ENCODE measurements at places on chromosomes 3 and 15.

- DNase-seq: no peak
These were observed 61.4 kb upstream of the CD47 start for GRCh38 chr3:108152274-108152673.

- no peak for DNase-seq
These were observed 249.1 kb upstream of the MCTP2 start for GRCh38 chr15:93982226-93982727.

GRCh38 chr3:78459796-78460195 lies 1308.0 kb downstream of the ROBO1 start:
- DNase-seq: no peak

GRCh38 chr3:116912116-116912515 lies 202.5 kb downstream of the TUSC7 start:
- DNase-seq: no peak

GRCh38 chr15:70286113-70286806 lies 188.5 kb upstream of the TLE3 start:
- no peak for DNase-seq

DNA sequence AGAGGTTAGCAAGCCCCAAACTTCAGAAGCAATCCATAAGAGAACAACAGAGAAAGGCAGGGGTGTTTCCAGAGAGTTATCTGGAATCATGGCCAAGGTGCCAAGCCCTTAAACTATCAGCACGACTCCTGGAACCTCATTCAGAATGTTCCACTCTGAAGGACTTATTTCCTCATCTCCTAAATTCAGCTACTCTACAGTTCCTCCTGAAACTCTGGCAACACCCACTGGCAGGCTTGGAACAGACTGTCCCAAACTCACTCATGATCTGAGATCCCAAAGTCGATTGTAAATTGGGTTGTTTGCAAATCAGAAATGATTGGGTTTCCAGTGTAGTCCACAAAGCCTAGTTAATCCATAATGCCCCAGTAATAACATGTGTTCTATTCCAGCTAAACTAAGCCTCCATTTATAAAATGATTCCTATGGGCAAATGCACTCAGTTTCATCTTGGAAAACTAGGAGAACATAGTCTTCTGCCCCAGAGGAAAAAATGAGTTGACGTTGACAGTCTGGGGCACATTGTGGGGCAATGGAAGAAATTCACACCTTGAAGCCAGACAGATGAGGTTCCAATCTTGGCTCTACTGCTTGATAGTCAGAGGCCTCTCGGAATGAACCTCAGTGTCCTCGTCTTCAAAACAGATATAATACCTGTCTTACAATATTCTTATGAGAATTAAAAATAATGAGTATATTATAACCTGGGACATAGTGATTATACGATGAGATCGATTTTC lies 65.9 kb downstream of the SLCO2A1 start:
- DNase-seq: no peak

- no peak for DNase-seq
These were observed 51.0 kb downstream of the NFKBIZ start for GRCh38 chr3:101900316-101900715.

DNA sequence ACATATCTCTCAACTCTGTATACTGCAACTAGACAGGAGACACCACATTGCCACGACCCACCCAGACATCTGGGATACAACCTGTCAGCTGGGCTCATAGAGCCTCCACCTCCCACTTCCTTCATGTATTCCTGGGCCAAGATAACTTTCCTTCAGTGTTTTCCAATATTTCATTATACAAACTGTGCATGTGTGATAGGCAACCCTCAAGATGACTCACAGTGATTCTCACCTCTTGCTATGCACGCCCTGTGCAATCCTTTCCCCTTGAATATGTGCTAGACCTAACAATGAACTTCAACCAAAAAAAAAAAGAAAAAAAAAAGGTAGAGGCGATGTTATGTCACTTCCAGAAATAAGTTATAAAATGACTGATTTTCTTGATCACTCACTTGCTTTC lies 138.0 kb upstream of the ALCAM start:
- DNase-seq: no peak

GRCh38 chr3:73365756-73366397 lies 258.9 kb downstream of the PDZRN3 start:
- peak; percentile 7 for DNase-seq

DNA sequence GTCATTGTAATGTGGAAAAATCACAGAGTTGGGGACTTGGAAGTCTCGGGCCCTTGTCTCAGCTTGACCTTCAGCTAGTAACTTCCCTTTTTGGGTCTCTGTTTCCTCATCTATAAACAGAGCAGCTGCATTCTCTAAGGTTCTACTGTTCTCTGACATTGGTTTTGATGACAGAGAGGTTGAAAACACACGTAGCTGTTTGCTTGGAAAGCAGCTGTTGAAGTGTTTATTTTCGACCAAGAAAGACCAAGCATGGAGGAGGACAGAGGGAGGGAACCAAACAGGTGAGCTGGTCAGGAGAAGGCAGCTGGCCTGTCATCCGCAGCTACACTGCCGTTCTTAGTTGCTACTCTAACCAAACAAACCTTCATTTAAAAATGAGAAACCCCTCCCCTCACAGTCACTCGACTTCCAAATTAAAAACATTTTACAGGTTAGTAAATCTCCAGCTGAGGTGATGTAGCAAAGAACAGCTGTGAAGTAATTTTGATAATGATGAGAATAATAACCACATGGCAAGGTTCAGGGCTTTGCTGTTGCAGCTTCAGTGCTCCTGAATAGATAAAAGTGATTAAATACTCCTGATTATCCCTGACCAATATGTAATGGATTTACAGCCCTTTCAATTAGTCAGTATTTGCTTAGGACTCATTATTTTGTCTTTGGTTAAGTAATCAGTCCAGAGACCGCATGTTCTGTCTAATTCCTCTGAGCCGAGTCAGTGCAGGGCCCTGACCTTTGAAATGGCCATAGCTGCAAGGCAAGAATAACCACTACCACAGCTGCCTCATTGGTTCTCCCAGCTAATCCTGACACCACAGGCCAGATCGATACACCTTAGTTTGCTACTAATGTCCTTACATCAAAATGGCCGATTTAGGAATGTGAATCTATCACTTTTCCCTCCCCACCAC lies 65.3 kb downstream of the MEIS2 start:
- no peak for DNase-seq

- DNase-seq: peak; percentile 51
These were observed 56.4 kb upstream of the KCNMB2 start for GRCh38 chr3:178479860-178480259.

DNA sequence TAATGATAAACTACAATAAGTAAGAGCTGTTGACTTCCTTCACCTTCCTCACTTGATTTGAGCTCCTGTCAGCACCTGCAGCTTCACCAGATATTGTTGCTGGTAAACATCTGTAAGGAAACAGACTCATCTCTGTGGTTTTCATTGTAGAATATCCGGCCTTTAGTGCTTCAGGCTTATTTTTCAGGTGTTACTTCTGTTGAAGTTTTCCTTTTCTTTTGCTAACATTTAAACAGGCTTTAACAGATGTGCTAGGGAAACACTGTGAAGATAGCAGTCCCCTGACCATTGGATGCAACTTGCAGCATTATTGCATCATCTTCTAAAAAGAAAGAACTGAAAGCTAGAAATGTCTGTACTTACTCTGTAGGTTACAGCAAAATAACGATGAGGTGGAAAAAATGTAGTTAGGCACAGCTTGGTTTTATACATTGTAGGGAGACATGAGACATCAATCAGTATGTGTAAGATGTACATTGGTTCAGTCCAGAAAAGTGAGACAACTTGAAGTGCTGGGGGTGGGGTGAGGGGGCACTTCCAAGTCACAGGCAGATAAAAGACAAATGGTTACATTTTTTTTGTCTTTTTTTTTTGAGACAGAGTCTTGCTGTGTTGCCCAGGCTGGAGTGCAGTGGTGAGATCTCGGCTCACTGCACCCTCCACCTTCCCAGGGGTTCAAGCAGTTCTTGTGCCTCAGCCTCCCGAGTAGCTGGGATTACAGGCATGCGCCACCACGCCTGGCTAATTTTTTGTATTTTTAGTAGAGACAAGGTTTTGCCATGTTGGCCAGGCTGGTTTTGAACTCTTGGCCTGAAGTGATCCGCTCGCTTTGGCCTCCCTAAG lies 10.2 kb downstream of the EDEM1 start:
- DNase-seq: no peak

GRCh38 chr3:105963161-105963560 lies 94.3 kb upstream of the CBLB start:
- no peak for DNase-seq

GRCh38 chr3:149314807-149315578 lies 18.4 kb downstream of the TM4SF18 start:
- no peak for DNase-seq

DNA sequence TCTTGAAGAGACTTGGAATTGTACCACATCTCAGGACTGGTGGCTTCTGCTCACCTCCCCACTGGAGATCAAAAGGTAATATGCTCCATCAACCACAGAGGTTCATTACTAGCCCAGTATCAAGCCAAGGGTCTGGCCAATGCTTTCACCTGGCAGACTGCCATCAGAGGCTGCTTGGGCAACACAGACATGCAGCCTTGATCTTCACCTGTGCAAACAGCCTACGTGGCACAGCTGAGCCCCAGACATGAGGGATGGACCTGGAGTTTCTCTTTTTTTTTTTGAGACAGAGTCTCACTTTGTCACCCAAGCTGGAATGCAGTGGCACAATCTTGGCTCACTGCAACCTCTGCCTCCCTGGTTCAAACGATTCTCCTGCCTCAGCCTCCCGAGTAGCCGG lies 105.6 kb upstream of the HES1 start:
- DNase-seq: no peak

GRCh38 chr3:56389183-56389830 lies 79.0 kb downstream of the ERC2 start:
- DNase-seq: no peak

GRCh38 chr15:99764522-99764921 lies 31.3 kb upstream of the LYSMD4 start:
- DNase-seq: no peak

DNA sequence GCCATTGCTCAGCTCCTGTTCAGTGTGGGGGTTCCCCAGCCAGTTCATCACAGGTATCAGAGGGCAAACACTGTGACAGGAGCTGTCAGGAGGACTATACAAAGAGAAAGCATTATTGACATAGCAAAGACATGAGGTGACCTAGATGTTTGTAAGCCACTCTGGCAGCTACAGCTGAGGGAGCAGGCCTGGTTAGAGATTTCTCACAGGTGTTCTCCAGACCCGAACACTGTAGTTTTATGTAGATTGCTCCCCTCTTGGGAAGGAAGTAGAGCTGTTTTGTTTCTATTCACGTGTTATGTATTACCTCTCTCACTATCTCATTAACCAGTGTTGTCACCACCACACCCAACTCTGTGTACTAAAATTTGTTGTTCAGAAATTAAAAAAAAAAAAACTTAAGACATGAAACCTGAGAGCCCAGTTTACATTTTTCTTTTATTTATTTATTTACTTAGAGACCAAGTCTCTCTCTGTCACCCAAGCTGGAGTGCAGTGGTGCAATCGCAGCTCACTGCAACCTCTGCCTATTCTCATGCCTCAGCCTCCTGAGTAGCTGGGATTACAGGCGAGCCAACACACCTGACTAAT lies 123.7 kb downstream of the RBPMS2 start:
- peak; percentile 8 for DNase-seq

DNA sequence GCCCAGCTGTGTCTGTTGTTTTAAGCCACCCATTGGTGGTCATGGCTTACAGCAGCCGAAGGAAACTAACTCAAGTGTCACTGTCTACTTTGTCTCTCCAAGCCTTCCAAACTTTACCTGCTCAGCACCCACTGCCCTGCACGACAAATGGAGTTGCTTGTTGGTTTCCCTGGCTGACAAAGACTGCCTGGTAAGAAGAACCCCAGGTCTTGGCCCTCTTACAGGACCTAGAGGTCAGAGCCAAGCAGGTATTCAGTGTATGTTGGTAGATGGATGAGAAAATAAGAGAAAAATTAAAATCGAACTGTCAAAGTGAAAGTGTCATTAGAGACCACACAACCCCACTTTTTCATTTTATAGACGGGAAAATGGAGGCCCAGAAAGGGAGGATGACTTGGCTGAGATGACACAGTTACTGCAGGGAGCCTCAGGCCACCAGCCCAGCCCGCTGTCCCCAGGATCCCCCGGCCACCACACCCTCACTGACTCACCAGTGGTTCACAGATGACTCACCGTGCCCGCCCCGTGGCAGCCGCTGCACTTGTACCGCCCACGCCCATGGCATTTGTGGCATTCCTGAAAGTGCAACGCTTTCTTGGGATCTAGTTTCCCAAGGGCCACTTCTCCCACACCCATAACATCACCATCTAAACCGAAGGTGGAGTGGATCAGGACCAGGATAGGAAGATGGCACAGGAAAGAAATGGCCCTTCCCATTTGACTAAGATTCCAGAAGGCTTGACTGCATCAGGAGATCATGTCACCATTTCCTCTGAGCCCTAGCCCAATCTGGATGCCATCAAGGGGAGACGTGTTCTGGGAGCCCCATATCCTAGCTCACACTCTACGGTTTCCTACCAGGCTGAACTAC lies 15.2 kb downstream of the SSUH2 start:
- no peak for DNase-seq

- peak; percentile 75 for DNase-seq
These were observed 309.7 kb downstream of the LSAMP start for GRCh38 chr3:116135457-116136085.

- no peak for DNase-seq
These were observed 101.2 kb downstream of the SMAD6 start for GRCh38 chr15:66803182-66803729.

DNA sequence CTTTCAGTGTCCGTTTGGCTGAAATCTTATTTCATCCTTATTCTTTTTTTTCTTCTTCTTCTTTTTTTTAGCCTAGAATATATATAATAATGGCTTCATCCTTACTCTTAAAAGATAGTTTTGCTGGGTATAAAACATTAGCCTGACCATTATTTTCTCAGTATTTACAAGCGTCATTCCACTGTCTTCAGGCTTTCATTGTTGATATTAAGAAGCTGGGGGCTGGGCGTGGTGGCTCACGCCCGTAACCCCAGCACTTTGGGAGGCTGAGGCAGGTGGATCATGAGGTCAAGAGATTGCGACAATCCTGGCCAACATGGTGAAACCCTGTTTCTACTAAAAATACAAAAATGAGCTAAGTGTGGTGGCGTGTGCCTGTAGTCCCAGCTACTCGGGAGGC lies 10.6 kb downstream of the ZNF710 start:
- DNase-seq: no peak

- peak; percentile 67 for DNase-seq
These were observed 353.0 kb downstream of the MAGI1 start for GRCh38 chr3:65685621-65686235.

- no peak for DNase-seq
These were observed 19.9 kb downstream of the CCDC14 start for GRCh38 chr3:123941121-123941520.

DNA sequence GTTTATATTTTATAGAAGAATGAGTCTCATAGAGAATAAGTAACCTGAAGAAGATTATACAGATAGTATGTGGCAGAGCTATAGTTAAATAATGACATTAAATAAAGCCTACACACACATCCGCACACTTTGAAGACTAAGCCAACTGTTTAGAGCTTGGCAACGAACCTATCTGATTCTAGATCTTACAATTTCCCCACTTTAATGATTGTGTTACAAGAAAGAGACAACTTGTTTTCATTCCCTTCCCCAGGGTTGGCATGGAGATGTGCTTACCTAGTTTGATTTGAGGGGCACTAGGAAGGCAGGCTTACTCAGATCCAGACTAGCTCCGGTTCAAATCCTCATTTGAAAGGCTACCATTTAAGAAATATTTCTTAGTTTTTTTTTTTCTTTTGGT lies 61.9 kb upstream of the CBLB start:
- DNase-seq: no peak

GRCh38 chr3:185837414-185837813 lies 12.6 kb upstream of the IGF2BP2 start:
- no peak for DNase-seq

- DNase-seq: peak; percentile 97
These were observed 50.5 kb downstream of the SRGAP3 start for GRCh38 chr3:9198899-9199335.
